Hematopoietic multipotent progenitor cell treated with erythropoietin and hydrocortisone succinate and interleukin-3 and kit ligand, for 8 days (in vitro differentiated cells): ENCODE measurements at places on chromosomes 13 and 19.
A peak's percentile ranks its signal among the peaks of the same experiment; 100 is the strongest.

DNA sequence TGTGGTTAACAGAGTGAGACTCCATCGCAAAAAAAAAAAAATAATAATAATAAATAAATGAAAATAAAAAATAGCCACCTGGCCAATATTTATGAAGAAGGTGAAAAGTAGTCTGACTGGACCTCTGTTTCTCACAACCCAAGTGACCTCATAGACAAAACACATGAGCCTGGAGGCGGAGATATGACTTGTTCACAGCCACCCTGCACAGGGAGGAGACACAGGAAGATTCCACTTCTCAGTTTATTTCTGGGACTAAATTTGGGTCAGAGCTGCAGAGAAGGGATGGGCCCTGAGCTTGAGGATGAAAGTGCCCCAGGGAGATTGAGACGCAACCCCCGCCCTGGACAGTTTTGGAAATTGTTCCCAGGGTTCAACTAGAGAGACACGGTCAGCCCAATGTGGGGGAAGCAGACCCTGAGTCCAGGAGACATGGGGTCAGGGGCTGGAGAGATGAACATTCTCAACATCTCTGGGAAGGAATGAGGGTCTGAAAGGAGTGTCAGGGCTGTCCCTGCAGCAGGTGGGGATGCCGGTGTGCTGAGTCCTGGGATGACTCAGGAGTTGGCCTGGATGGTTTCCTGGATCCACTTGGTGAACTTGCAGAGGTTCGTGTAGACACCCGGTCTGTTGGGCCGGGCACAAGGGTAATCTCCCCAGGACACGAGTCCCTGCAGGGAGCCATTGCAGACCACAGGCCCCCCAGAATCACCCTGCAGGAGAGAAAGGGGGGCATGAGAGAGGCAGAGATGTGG lies 9.6 kb downstream of the KLK5 start:
- DNase-seq, result no peak

GRCh38 chr13:108342369-108343289 lies 73.1 kb downstream of the TNFSF13B start:
- peak; percentile 45 for DNase-seq

GRCh38 chr13:26459276-26460131 lies 98.0 kb upstream of the WASF3 start:
- DNase-seq, result peak; percentile 89

DNA sequence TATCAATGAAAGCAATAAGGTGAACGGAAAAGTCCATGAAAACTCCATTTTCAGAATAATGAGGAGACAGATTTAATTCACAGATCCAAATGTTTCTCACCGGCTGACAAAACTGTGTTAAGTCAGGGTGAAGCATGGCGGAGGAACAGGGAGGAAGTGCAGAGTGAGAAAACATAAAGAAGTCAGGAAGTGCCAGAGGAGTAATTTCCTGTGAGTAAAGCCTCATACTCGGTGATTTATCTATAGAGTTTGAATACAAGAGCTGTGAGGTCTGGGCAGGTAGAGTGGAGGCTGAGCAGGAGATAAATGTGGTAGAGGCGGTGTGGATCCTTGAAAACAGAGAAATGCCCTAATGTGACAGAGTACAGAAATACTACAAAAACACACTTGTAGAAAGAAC lies 11.4 kb downstream of the CARD8 start:
- no peak for DNase-seq

DNA sequence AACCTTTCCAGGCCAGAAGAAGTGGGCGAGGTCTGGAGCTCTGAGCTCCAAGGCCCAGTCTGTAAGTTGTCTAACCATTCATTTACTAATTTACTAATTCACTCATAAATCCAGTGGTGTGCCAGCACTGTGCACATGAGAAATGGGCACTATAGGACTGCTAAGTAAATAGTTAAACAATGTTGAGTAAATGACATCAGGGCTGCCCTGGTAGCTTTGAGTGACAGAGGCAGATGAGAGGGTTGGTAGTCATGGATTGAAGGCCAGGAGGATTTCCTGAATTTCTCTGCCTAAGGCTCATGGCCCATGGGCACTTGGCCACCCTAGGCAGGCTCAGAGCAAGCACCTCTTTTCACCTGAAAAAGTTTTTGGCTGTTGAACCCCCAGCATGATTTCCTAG lies 216.9 kb upstream of the RXFP2 start:
- DNase-seq, result no peak

- DNase-seq, result peak; percentile 82
Measured at GRCh38 chr13:31424130-31424729, 224.5 kb downstream of the B3GLCT start.

- no peak for DNase-seq
Measured at GRCh38 chr19:52115526-52116053, 20.0 kb upstream of the ZNF841 start.

DNA sequence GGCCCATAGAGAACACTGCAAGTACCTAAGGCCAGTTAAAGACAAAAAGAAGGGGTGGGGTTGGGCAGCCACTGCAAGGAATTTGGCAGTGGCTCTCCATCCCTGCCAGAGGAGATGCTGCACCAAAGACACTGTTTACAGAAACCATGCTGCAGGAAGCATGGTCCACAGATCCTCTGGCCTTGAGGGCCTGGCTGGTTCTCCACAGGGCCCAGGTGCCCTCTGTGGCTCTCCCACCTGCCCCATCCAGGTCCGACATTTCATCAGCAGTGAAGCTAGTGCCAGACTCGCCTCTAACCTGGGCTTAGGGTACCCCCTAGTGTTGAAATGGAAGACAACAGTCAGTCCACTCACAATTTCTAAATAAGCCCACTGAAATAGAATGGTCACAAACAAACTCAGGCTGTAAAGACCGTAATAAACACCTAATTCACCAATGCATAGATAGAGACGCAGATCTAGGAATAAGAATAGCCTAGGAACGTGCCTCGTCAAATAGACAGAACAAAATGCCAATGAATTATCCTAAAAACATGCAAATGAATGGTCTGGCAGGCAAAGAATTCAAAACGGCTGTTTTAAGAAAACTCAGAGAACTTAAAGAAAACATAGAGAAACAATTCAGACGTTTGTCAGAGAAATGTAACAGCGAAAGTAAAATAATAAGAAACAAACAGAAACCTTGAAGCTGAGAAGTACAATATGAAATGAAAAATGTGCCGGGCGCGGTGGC lies 23.3 kb downstream of the LYPD4 start:
- DNase-seq, result peak; percentile 60

- no peak for DNase-seq
Measured at GRCh38 chr19:18551631-18552030, 6.0 kb upstream of the KXD1 start.

- DNase-seq, result no peak
Measured at GRCh38 chr13:103799028-103799427, 732.8 kb upstream of the SLC10A2 start.

DNA sequence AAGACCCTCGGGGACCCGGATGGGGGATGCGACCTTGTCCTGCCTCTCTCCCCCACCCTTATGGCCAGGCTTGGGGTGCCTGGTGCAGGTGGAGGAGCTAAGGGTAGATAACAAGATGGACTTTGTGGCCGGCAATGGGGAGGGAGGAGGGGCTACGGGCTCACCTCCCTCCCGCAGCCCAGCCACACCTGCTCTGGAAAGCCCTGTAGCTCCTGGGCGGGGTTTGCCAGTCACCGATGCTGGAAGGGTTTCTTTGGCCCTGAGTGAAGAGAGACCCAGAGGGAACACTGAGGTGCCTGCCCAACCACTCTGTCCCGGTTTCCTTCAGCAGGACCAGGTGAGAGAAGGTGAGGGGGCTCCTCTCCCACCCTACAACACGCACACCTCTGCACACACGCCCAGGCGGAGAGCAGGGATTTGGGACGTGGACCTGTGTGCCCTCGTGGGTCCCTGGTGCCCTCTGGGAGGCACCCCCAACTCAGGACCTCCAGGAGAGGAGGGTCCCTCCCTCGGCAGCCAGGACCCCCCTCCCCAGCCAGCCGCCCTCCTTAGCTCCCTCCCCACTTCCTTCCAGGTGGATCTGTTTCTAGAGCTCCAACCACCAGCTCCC lies at the start of gene FUT2:
TSS of gene FUT2 (plus strand) at position 229 of the 610 bp plus-strand sequence. CDS start 6,986 bp downstream, outside the sequence.
- no peak for DNase-seq

GRCh38 chr19:50654882-50655281 lies 5.6 kb downstream of the C19orf81 start:
- no peak for DNase-seq

DNA sequence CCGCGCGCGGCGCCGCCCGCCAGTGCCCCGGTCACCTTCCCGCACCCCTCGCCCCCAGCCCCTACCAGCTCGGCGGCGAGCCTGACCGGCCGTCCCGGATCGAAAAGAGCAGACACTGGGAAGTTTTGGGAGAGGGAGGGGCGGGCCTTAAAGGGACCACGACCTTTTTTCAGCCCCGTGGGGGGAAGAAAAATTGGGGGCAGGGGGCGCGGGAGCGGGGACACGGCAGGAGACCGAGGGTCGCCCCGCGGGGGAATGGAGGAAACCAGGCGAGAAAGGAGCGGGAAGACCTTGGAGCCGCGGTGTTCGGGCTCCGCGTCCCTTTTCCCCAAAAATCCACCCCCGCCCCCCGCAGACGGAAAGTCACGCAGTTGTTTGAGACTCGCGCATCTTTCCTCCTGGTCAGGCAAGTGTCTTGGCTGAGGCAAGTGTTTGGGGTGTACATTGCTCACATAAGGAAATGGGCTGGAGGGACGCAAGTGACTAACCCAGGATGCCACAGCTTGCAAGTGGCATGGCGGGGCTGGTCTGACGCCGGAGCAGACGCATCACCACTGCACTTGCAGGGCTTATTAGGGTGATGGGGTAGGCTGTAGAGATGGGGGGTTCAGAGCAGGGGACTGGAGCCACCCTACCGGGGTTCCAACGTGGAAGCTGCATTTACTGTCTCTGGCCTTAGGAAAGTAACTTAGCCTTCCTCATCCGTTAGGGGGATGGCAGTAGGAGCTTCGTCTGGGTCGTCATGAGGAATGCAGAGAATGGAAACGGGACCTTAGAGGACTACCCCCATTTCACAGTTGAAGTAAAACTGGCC lies 2.7 kb upstream of the HNRNPL start:
- DNase-seq, result peak; percentile 70

DNA sequence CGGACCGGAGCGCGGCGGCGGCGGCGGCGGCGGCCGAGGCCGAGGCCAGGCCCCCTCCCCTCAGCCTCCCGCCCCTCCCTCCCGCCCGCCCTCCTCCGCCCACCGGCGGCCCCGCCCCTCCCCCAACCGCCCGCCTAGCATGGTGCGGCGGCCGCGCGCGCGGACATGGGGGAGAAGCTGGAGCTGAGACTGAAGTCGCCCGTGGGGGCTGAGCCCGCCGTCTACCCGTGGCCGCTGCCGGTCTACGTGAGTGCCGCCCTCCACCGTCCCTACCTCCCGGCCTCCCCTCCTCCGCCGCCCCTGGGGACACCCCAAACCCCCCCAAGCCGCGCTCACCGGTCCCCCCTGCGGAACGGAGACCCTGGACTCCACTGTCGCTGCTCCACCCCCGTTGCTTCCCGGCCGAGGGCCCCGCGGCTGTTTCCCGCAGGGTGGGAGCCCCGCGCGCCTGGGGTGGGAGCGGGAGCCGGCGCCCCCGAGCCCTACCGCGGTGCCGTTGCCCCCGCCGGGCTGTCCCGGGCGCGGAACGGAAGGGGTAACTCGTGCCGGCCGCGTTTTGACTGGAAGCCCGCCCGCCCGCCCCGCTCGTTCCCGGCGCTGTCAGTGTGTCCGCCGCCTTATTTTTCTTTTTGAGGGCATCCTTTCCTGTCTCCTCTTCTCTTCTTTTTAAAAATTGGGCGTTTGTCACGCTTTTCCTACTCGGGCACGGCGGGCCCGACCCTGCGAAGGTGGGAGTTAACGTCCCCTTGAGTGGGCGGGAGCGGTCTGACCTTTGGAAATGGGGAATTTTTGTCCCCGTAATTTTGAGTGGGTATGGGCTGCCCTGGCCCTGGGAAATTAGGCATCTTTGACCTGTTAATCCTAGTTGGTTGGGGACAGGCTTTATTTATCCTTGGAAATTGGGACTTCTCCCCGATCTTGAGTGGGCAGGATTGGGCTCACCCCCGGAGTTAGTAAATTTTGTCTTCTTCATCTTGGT lies 576 bp downstream of the DOT1L start:
- DNase-seq, result peak; percentile 39

- no peak for DNase-seq
Measured at GRCh38 chr13:51035978-51036377, 75.1 kb downstream of the C13orf42 start.

DNA sequence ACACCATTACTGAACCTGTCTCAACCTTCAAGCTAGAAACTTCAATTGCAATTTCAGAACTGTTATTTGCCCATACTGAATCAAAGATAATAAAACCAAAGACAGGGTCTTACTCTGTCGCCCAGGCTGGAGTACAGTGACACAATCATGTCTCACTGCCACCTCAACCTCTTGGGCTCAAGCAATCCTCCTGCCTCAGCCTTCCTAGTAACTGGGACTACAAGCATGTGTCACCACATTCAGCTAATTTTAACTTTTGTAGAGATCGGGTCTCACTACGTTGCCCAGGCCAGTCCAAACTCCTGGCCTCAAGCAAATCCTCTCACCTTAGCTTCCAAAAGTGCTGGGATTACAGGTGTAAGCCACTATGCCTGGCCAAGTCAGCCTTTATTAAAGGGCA lies 143.4 kb downstream of the DIAPH3 start:
- no peak for DNase-seq

DNA sequence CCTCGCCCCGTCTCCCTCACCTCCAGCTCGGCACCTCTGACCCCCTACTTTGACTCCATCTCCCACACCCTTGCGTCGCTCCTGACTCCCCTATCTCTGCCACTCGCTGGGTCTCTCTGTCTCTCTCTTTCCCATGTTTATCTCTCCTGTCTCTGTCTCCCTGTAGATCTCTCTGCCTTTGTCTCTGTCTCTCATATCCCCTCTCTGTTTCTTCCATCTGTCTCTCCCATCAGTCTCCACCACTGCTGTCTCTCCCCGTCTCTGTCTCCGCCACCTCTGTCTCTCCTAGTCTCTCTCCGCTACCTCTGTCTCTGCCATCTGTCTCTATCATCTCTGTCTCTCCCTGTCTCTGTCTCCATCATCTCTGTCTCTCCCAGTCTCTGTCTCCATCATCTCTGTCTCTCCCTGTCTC lies 12.4 kb upstream of the BBC3 start:
- no peak for DNase-seq

DNA sequence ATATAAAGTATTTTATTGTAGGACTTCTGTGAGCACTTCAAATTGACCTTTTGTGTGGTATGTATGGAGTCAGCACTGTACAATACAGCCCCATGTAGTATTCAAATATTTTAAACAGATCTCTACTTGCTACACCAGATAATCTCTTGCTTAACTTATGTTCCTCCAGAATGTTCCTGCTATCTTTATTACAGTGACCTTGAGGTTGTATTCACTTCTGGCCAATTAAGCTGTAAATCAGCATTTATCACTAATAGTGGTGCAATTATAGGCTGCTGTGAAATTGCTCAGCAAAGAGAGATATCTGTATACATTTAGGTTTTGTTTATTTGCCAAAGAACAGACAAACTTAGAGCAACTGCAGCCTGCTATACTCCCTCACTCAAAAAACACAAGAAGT lies 1218.6 kb downstream of the PCDH17 start:
- DNase-seq, result no peak

DNA sequence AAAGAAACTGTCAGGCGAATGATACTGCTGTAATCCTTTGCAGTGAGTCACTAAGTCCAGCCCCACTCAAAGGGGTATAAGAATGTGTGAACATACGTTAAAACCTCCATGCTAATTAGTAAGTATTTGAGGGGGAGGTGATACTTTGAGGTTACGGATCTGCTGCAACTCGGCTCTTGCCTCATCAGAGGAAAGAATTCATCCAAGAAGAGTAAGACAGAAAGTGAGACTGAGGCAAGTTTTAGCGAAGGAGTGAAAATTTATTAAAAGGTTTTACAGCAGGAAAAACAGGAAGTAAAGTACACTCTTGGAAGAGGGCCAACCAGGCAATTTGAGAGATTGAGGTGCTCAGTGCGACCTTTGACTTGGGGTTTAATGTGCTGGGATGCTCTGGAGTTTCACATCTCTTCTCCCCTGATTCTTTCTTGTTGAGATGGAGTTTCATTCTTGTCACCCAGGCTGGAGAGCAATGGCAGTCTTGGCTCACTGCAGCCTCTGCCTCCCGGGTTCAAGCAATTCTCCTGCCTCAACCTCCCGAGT lies 9.8 kb downstream of the CLEC4M start:
- DNase-seq, result peak; percentile 9
